Uterus (tissue), 4 donors: ENCODE measurements at places on chromosomes 16 and 17.

- no peak for DNase-seq
Measured at GRCh38 chr16:17448640-17449638, 21.8 kb downstream of the XYLT1 start.

DNA sequence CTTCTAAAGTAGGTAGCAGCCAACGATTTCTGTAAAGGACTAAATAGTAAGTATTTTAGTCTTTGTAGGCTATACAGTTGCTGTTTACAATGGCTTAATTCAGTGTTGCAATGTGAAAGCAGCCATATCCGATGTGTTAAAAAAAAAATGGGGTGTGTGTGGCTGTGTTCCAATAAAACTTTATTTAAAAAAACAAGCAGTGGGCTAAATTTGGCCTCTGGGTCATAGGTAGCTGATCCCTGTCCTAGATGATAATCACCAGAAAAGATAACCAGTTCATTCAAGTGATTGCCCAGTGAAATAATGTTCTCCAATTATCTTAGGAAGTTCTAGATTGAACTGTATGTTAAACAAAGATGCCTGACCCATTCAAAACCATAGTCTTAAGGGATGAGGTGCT lies 124.3 kb downstream of the MAP2K6 start:
- DNase-seq = no peak

GRCh38 chr17:73068322-73069153 lies 23.9 kb downstream of the SLC39A11 start:
- DNase-seq = no peak

DNA sequence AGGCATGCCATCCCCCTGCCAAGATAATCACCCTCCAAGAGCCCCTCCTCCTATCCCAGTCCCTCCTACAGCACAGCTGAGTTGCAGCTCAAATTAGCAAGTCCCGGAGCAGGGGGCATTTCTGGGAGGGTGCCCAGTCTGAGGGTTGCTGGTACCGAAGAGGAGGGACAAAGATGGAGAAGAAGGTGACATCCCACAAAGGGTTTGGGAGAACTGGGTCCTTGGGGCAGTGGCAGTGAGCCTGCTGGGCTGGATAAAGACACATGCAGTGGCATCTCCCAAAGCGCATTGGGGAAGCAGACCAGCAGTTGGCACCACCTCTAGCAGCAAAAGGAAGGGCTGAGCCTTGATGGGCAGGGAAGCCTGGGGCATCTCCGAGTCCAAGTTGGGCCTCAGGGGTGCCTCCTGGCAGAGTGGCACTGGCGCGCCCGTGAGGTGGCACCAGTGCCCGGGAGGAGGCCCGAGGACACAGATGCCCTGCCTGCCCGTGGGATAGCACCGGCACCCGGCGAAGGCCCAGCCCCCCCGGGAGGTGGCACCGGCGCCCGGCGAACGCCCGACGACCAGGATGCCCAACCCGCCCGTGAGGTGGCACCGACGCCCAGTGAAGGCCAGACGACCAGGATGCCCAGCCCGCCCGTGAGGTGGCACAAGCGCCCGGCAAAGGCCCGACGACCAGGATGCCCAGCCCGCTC lies 622 bp downstream of the TOM1L2 start:
- DNase-seq = peak; percentile 26

- DNase-seq = no peak
Measured at GRCh38 chr17:66260688-66261087, 31.5 kb upstream of the APOH start.

GRCh38 chr17:31313982-31314781 lies at the start of gene EVI2B:
TSS of gene EVI2B (minus strand) at chr17:31314054. CDS start at chr17:31305609, 8,445 bp downstream.
- no peak for DNase-seq

DNA sequence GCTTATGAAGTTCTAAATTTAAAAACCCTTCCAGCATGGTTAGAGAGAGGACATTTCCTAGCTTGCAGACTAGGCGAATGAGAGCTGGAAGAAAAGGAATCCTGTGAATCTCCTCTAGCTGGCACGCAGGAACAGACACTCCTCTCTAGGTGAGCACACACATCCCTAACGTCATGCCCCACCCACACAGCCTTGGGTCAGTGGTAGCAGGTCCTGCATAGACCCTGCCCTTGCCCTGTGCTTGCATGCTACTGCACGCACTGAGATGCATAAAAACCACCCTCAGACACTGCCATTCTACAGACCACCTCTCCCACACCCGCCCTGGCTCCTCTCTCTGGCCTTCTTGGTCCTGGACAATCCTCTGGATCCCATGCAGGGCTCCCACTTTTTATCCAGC lies 23.5 kb downstream of the CES1 start:
- no peak for DNase-seq

- DNase-seq = peak; percentile 72
Measured at GRCh38 chr16:67673712-67674580, 7.3 kb downstream of the C16orf86 start.

DNA sequence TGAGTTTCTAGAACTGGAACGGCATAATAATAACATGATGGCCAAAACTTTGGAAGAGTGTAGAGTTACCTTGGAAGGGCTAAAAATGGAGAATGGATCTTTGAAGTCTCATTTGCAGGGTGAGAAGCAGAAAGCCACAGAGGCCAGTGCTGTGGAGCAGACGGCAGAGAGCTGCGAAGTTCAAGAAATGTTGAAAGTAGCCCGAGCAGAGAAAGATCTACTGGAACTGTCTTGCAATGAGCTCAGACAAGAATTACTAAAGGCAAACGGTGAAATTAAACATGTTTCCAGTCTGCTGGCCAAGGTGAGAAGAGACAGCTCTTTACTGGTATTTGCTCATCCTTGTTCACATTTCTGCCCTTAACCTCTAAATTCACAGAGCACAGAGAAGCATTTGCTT lies 196.4 kb downstream of the SPECC1 start:
- no peak for DNase-seq

- DNase-seq = no peak
Measured at GRCh38 chr17:81961087-81961511, at the start of gene NOTUM. TSS of gene NOTUM (minus strand) at chr17:81961187. CDS start at chr17:81960909, 278 bp downstream.

- no peak for DNase-seq
Measured at GRCh38 chr16:59204589-59204988, 470.5 kb upstream of the GOT2 start.

GRCh38 chr16:86497551-86498021 lies 12.7 kb upstream of the FOXF1 start:
- DNase-seq = no peak

DNA sequence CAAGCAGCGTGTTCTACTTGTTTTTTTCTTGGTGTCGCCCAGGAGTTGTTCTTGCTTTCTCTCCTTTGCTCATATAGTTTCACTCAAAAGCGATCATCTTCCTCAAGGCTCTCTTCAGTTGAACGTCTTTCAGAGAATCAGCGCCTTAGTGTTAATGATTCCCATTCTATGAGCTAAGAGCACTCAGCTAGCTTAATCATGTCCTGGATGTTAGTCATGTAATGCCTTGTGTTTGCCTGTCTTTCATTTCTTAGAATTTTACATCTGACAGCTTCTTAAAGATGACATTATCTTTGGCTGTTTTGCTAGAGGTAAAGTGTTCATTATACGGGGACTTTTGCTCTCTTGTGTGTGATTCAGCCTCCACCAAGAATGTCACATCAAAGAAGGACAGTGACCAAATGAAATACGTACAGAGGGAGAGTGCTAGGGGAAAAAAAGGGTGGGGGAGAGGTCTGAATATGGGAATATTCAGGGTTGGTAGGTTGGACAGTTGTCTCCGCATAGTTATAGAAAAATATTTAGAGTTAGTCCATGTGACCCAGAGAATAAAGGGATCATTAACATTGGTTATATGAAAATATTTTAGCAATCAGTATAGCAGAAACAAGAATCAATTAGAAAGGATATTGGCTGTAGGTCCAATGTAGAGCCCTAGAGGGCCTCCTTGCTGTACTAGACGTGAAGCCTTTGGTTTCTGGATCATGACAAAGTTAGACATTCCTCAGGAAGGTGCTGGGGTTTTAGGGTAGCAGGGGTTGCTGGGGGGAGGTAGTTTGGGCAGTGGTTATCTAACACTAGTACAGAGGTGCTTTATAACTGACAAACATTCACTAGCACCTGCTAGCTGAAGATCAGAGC lies 31.9 kb upstream of the ANKFN1 start:
- no peak for DNase-seq

GRCh38 chr17:8420041-8420934 lies 15.4 kb upstream of the NDEL1 start:
- peak; percentile 55 for DNase-seq

GRCh38 chr17:73013301-73013700 lies 79.2 kb downstream of the SLC39A11 start:
- no peak for DNase-seq

DNA sequence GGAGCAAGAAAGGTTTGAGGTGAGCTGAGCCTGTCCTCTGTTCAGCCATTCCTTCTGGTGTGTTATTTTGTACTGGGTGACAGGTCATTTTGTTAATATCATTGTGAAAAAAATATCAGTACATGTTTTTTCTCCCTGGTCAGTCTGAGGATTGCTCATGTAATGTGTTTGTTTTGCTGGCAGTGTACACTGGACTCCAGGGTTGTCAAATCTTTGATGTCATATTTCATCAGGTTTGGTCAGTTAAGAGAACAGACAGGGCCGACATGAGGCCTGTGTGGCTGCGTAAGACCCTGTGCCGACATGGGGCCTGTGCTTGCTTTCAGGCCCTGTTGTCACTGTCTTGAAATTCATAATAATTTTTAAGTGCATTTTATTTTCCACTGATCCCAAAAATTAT lies 22.5 kb downstream of the CLUAP1 start:
- no peak for DNase-seq

- DNase-seq = no peak
Measured at GRCh38 chr16:30065943-30066760, 592 bp downstream of the ALDOA start.

- peak; percentile 57 for DNase-seq
Measured at GRCh38 chr17:50198026-50198669, 3.3 kb downstream of the COL1A1 start.

GRCh38 chr16:1945559-1946391 lies 2.8 kb upstream of the MSRB1 start:
- no peak for DNase-seq

- no peak for DNase-seq
Measured at GRCh38 chr16:88436796-88437195, 16.3 kb upstream of the ZFPM1 start.

DNA sequence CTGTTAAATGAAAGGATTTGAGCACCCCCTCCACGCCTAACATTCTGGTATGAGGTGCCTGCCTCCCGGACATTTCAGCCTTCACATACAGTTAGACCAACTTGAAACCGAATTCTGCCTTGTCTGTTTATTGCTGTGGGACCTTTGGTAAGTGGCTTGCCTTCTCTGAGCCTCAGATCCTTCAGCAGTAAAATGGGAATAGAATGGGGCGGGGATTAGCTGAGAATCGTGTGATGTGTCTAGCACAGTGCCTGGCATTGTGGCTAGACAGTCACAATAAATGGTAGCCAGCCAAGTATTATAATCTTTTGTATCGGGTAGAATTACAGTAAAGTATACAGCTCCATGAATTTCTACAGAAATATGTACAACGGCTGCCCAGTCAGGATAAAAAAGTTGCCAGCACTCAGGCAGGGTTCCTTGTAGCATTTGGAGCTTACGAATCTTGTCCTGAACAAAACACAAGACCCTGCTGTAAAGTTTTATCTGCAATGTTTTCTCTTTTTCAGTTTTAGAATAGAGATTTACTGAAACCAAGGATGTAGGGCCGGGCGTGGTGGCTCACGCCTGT lies 786 bp downstream of the TMC7 start:
- DNase-seq = no peak

DNA sequence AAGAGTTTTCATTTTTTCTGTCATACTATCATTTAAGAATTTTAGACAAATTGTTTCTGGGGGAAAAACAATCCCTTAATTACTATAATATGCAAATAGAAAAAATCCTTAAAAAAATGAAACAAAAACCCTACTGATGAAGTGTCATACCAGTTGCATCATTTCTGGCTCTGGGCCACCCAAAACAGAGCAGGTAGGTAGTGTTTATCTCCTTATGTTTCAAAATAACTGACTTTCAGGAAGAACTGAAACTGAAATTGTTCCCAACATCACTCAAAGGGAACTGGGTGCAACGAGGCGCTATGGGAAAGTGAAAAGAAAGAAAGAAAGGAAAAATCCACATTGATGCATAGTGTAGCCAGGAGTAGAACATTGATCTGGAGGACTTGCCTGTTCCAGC lies 653.1 kb upstream of the SOX9 start:
- DNase-seq = no peak

GRCh38 chr17:50866261-50866949 lies at the start of gene TOB1:
TSS of gene TOB1 (minus strand) at chr17:50866354. CDS start at chr17:50864017, 2,337 bp downstream.
- peak; percentile 97 for DNase-seq

DNA sequence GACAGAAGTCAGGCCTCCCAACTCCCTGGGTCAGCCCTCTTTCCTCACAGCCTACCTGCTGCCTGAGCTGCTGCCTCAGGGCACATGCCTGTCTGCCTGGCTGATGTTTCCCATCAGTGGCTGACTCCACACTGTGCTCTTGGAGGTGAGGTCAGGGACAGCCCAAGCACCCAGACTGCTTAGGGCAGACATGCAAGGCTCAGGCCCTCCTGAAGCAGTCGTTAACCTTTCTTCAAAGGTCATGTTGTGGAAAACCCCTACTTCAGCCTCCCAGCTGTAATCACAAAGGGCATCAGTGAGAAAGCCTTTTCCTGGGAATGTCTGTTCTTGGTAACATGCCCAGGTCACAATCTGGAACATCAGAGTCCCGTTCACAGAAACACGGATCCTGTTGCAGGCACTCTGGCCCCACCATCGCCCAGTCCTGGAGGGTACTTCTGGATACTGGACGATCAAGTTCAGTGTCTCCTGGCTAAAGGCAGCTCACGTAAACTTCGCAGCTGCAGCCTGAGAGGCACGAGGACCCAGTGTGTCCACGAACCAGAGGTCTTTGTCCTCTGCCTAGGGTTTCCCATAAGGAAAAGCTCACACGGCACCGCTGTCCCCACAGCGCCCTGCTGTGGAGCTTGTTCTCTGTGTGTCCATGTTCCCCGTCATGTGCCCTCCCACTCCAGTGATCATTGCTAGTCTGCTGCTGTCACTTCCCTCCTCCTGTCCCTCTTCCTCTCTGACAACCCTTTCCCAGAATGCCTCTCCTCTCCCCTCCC lies 54.9 kb downstream of the GNAO1 start:
- no peak for DNase-seq
